ENCODE measurements at places on chromosomes 1 and 21. TPM values are rescaled to one million over a fixed set of nuclear protein-coding genes. Genes with fewer than 3 reads are reported as not detected.

Gene CFHR4
- not detected for total RNA-seq

GRCh38 chr1:240282061-240282830 lies 190.6 kb downstream of the FMN2 start:
- DNase-seq: no peak
- H3K4me3 ChIP-seq: no peak overlapping the region
- no peaks in the 10 kb centered on the region for H3K27me3 ChIP-seq
- H3K27ac ChIP-seq: no peak overlapping the region
- peaks cover 8% of the 10 kb centered on the region for H3K4me1 ChIP-seq
- no peaks in the 10 kb centered on the region for H3K36me3 ChIP-seq

Gene LELP1
- not detected for total RNA-seq

DNA sequence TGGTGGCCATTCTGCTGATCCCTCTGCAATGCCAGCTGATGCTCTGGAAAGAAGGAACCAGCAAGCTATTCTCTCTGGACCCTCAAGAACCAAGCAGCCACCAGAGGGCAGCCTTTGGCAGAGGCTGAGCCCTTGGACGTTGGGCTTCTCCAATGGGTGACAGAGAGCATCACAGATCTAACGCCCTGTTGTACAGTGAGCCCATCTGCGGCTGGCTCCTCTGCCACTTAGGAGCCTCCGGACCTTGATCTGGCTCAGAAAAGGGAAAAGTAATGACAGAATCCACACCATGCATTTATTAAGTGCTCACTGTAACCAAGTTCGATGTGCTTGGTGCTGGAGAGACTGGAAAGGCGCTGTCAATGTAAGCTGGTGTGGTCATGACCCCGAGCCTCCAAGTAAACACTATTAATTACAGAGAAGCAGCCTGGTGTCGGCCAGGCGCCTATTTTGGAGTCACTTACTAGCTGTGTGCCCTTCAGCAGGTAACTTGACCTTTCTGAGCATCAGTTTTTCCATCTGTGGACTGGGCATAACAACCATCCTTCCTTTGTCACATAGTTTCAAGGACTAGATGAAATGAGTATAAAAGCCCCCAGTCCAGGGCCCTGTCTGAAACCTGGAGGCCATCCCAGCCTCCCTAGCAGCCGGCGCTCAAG lies 34.9 kb downstream of the ECE1 start:
- no peak overlapping the region for H3K4me3 ChIP-seq
- H3K27me3 ChIP-seq: no peaks in the 10 kb centered on the region
- peak overlapping the region; percentile 77 for H3K27ac ChIP-seq

DNA sequence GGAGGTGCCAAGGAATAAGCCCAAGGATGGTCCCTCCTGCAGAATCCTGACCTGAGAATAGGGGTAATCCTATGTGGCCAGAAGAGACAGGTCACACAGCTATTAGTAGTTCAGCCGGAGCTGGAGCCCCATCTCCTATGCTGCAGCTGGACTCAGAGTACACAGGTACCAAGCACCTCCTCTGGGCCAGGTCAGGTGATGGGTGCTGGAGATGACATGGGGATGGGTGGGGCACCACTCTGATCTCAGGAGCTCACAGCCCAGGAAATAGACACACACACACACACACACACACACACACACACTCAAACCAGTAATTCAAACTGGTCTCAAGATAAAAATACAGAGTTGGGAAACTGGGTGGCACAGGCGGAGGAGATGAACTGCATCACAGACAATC lies 54.2 kb upstream of the SSBP3 start:
- H3K4me1 ChIP-seq: peaks cover 5% of the 10 kb centered on the region
- H3K4me3 ChIP-seq: no peak overlapping the region
- H3K27me3 ChIP-seq: no peaks in the 10 kb centered on the region
- no peak overlapping the region for H3K27ac ChIP-seq
- peak; percentile 54 for DNase-seq

GRCh38 chr1:182143154-182143657 lies 81.7 kb upstream of the ZNF648 start:
- H3K4me3 ChIP-seq: no peak overlapping the region
- peak overlapping the region; percentile 94 for H3K27ac ChIP-seq
- H3K36me3 ChIP-seq: no peaks in the 10 kb centered on the region
- DNase-seq: no peak

DNA sequence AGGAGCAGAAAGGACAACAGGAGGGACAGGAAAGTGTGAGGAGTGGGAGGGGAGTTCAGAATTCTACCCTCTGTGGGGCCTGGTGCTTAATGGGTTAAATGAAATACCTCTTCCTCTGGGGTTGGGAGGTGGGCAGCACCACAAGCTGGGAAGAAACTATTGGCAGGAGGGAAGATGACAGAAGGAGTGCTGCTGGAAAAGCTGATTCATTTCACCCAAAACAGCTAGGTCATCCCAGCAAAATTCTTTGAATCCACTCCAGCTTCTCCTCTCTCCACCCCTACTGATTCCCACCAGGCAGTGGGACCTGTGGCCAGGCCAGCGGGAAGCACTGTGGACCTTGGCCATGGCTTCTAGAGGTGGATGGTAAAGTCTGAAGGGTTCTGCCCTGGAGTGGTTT lies 12.8 kb downstream of the BCAN start:
- no peak overlapping the region for H3K4me3 ChIP-seq
- H3K27ac ChIP-seq: no peak overlapping the region
- no peak for DNase-seq
- peaks cover 63% of the 10 kb centered on the region for H3K27me3 ChIP-seq

- H3K36me3 ChIP-seq: peaks cover 8% of the 10 kb centered on the region
- no peak overlapping the region for H3K4me3 ChIP-seq
- peaks cover 27% of the 10 kb centered on the region for H3K4me1 ChIP-seq
- DNase-seq: no peak
These were observed 15.8 kb downstream of the ARPC5 start for GRCh38 chr1:183619781-183620180.

DNA sequence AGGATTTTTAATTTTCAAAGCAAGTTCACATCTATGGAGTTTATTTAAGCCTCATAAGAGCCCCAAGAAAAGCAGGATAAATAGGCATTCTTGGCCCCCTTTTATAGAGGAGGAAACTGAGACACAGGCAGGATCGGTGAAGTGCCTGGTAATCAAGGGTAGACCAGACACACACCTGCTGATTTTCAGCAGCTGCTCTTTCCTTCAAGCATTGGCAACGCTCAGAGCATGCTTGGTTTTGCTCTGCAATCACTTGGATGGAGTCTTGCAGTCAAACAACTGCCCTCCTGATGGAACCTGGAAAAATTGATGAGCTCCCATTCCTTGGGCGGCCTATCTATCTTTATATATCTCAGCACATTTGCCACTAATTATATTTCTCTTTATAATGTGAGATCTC lies 478.9 kb upstream of the CAMK1G start:
- H3K27me3 ChIP-seq: peaks cover 9% of the 10 kb centered on the region
- H3K27ac ChIP-seq: no peak overlapping the region
- H3K36me3 ChIP-seq: no peaks in the 10 kb centered on the region
- H3K4me3 ChIP-seq: no peak overlapping the region
- H3K4me1 ChIP-seq: peaks cover 25% of the 10 kb centered on the region

Gene UMODL1
- not detected for total RNA-seq

GRCh38 chr1:928825-929661 lies 5.3 kb downstream of the SAMD11 start:
- H3K27ac ChIP-seq: no peak overlapping the region
- no peaks in the 10 kb centered on the region for H3K36me3 ChIP-seq
- H3K27me3 ChIP-seq: no peaks in the 10 kb centered on the region
- DNase-seq: no peak
- H3K4me3 ChIP-seq: no peak overlapping the region
